ENCODE measurements at places on chromosomes 6 and 20.

GRCh38 chr6:63635215-63635587 is 401 bp upstream of the PHF3 start:
- no peak overlapping the region for H3K27ac ChIP-seq
- peak overlapping the region; percentile 56 for H3K4me3 ChIP-seq
- peaks cover 8% of the 10 kb centered on the region for H3K4me1 ChIP-seq
- H3K27me3 ChIP-seq: peaks cover 6% of the 10 kb centered on the region

GRCh38 chr6:33586108-33586640 is 6.1 kb upstream of the BAK1 start:
- H3K4me3 ChIP-seq: no peak overlapping the region
- no peaks in the 10 kb centered on the region for H3K27me3 ChIP-seq
- no peak overlapping the region for H3K27ac ChIP-seq
- H3K36me3 ChIP-seq: no peaks in the 10 kb centered on the region

DNA sequence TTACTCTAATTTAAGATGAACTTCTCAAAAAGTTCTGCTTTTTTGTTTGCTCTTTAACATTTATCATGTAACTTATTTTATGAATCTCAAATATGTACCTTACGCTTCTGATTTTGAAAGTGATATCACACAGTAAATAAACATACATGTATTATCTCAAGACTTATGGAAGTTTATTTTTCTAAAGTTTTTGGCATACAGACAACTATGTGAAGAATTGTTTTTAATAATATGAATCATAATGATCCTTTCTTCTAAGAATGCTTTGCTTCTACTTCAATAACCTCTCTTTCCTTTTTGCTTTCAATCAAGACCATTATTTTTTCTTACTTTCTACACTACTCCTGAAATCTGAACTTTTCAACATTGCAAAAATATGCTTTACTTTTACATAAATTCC is 816.4 kb downstream of the EYS start:
- H3K4me3 ChIP-seq: no peak overlapping the region
- no peak overlapping the region for H3K27ac ChIP-seq
- peak; percentile 56 for DNase-seq

GRCh38 chr6:82902290-82902689 is 163.4 kb downstream of the UBE3D start:
- H3K27ac ChIP-seq: no peak overlapping the region
- no peaks in the 10 kb centered on the region for H3K27me3 ChIP-seq
- DNase-seq: no peak

- no peak for DNase-seq
- no peaks in the 10 kb centered on the region for H3K4me1 ChIP-seq
- H3K36me3 ChIP-seq: no peaks in the 10 kb centered on the region
- H3K27ac ChIP-seq: no peak overlapping the region
- H3K4me3 ChIP-seq: no peak overlapping the region
- H3K27me3 ChIP-seq: no peaks in the 10 kb centered on the region
Observed at GRCh38 chr6:21836772-21837425, 243.3 kb downstream of the SOX4 start.

GRCh38 chr6:68975064-68975463 is 340.0 kb downstream of the ADGRB3 start:
- H3K4me3 ChIP-seq: no peak overlapping the region
- no peaks in the 10 kb centered on the region for H3K4me1 ChIP-seq
- no peaks in the 10 kb centered on the region for H3K36me3 ChIP-seq
- no peaks in the 10 kb centered on the region for H3K27me3 ChIP-seq
- DNase-seq: peak; percentile 14
- H3K27ac ChIP-seq: no peak overlapping the region

GRCh38 chr6:111939902-111940301 is 66.7 kb upstream of the FYN start:
- DNase-seq: peak; percentile 26
- no peaks in the 10 kb centered on the region for H3K36me3 ChIP-seq
- H3K4me1 ChIP-seq: peaks cover 6% of the 10 kb centered on the region
- no peak overlapping the region for H3K27ac ChIP-seq

DNA sequence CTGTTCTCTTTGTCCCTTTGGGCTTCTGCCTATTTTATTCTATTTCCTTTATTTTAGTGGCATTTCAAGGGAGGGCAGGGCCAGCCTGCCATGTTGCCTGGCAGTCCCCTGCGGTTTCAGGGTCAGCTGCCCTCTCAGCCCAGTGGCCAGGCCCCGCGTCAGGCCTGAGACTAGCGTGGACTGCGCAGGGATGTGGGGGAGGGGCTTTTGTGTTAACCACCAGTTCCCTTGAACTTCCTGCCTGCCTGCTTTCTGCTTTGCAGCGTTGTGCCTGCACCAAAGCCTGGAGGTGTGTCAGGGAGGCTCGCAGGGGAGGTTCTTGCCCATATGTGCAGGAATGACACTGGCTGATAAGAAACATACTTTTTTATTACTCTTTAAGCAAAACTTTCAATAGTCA is 157.6 kb downstream of the SLC35B3 start:
- H3K4me3 ChIP-seq: no peak overlapping the region
- DNase-seq: no peak
- H3K4me1 ChIP-seq: no peaks in the 10 kb centered on the region

GRCh38 chr6:96727144-96727543 is 110.1 kb downstream of the GPR63 start:
- DNase-seq: no peak
- no peaks in the 10 kb centered on the region for H3K4me1 ChIP-seq
- H3K27ac ChIP-seq: no peak overlapping the region

DNA sequence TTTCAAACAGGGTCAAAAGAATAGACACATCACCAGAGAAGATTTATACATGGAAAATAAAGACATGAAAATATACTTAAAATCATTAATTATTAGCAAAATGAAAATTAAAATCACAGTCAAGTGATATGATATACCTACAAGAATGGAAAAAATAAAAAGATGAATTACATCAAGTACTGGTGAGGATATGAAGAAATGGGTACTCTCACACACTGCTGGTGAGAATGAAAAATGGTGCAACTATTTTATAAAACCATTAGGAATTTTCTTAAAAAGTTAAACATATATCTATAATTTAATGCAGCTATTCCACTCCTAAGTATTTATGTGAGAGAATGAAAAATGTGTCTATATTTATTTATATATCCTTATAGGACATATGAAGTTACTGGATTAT is 136.3 kb upstream of the GRIK2 start:
- no peak for DNase-seq
- no peaks in the 10 kb centered on the region for H3K36me3 ChIP-seq

Data from fibroblast of lung (primary cell).